ENCODE measurements at places on chromosomes 4 and X.

DNA sequence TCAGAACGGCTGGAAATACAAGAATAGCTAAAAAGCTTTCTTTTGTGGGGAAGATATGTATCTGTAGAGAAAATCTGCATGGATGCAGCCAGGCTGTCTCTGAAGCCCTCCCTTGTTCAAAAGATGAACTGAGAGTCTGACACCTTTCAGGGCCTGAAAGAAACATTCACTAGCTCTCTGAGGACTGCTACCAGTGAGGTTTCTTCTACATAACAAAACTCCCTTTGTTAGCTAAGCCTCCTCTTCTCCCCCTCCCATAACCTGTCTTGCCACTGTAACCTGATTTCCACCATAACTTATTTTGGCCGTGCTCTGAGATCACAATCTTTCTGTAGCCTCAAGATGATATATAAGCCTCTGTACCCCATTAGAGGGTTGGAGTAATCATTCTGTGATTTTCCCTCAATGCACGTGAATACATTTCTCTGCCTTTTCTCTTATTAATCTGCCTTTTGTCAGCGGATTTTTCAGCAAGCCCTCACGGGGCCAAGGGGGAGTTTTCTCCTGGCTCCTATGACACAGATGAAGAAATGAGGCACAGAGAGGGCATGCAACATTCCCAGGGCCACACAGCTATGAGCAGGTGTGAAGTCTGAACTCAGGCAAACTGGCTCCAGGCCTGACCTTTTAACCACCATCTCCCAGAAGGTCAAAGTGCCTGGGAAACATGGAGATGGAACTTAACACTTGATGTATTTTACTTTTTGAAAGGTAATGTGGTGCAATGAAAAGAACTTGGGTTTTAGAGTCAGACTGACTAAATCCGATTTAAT, 161.6 kb upstream of the PRDX4 start:
- no peak for DNase-seq

DNA sequence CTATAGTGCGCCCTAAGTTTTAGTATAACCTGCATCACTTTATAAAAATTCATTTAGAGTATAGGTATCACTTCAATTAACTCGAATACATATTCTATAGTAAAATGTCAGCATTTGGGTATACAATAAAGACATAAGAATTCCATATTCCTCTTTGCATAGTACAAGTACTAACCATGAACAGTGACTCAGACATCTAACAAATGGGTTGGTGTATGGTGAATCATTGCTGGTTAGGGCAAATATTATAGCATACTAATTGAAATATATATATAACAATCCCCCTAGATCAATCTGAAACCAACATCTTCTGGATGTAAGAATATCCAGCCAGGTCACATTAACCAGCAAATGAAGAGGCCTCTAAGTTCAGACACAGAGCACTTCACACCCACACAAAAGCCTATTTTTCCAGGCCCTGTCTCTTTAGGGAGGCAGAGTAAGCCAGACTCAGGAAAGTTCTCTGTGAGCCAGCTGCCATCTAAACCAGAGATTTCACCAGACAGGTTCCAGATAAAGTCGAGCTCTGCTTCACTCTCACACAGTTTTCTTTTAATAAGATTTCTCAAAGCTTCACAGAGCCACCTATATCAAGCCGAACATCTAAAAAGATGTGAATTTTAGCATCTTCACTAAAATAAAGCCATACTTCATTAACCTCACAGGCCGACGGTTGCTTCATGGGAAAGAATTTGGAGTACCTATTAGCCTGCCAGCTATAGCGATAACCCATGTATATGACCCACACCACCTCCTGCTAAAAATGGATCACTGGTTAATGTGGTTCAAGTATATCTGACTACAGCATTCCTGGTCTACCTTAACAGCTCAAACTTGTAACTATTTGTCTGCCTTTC, 200.0 kb upstream of the FTHL17 start:
- peak; percentile 33 for DNase-seq

DNA sequence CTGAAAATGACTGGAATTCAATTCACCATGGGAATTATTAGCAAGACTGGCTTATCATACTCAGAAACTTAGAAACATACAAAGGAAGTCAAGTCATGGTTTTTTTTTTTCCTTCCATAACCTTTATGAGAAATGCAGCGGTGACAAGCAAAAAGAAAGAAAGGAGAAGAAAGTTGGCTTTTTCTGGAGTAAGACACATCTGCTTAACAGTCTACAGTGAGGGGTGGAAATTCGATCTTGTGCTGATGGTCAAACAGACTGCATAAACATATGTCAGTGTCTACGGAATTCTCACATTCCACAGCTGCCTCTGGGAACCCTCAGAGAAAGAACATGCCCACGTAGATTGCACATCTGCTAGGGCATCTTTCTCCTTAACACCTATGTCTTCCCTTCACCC, 54.6 kb downstream of the PROM1 start:
- peak; percentile 60 for DNase-seq

DNA sequence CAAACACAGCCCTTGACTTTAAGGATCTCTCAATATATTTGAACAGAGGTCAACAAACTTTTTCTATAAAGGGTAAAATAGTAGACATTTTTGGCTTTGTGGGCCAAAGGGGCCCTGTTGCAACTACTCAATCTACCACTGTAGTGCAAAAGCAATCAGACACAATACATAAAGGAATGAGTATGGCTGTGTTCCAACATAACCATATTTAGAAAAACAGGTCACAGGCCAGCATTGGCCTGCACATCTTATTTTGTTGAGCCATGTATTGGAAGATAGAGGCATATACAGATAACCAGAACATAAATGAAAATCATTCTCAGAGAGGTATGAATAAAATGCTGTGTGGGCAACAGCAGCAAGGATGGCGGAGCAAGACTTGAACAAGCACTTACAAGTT, 49.8 kb downstream of the MID1 start:
- DNase-seq, result no peak

- no peak for DNase-seq
Observed at GRCh38 chr4:173236301-173236700, 67.7 kb downstream of the GALNT7 start.

- peak; percentile 79 for DNase-seq
Observed at GRCh38 chrX:123339221-123339905, 155.3 kb downstream of the GRIA3 start.

- DNase-seq, result peak; percentile 45
Observed at GRCh38 chrX:1249101-1249887, 19.3 kb upstream of the CSF2RA start.

GRCh38 chrX:42602566-42602965, 175.4 kb downstream of the PPP1R2C start:
- DNase-seq, result no peak

GRCh38 chrX:16014171-16014570, 109.2 kb upstream of the GRPR start:
- no peak for DNase-seq

DNA sequence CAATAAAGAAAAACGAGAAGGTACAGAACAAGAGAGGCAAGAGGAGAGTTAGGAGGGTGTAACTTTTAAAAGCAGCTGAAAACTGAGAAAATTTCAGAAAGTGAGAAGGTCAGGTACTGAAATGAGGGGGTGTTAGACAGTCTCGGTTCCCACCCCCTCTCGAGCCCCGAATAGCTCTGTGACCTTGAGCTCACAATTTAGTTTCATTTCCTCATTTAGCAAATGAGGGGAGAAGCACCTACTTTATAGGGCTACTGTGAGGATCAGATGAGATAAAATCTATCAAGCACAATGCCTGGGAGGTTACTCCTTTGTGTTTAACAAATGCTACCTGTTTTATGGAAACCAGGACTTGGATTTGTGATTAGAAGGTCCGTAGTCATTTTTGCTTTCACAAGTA, 4.9 kb downstream of the UGT8 start:
- no peak for DNase-seq

All from fibroblast of skin of right biceps (primary cell).